ENCODE measurements at places on chromosomes 1 and 21.

DNA sequence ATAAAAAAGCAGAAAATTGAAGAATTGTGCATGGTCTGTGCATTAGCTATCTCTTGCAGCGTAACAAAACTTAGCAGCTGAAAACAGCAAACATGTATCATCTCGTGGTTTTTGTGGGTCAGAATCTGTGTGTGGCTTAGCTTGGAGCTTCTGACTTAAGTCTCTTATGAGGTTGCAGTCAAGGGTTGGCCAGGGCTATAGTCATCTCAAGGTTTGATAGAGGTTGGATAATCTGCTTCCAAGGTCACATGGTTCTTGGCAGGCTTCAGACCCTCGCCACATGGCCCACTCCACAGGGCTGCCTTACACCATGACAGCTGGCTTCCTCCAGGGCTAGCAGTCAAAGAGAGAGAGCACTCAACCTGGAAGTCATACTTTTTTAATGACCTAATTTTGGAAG lies 35.9 kb downstream of the CNST start:
- DNase-seq: no peak

DNA sequence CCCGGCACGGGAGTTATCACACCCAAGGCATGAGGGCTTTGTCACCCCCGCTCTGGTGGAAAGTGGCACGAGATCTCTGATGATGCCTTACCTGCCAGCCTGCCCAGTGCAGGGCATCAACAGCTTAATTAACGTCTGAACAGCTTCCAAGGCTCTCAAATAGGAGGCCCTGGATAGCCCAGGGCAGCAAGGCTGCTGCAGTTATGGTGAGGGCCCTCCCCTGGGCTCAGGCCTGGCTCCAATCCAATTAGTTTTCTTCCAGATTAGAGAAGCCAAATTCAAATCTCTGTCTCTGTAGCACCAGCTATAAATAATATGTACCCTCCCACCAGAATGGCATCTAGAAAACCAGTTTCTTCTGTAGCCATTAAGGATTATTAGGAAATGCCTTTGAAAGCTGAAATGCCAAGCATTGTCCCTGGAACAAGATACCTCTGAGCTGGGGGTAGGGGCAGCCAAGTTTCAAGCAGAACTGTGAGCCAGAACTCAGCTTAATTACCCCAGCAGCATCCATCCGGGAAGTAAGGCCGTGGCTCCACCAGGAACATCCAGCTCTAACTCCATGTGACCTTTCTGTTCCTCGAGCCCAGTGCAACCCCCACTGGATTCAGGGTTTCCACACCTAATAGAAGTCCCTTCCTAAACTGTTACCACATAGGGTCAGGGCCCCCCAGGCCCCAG lies 12.5 kb downstream of the QSOX1 start:
- DNase-seq: no peak

- no peak for DNase-seq
Observed at GRCh38 chr1:100265562-100265930, 470 bp upstream of the RTCA start.

DNA sequence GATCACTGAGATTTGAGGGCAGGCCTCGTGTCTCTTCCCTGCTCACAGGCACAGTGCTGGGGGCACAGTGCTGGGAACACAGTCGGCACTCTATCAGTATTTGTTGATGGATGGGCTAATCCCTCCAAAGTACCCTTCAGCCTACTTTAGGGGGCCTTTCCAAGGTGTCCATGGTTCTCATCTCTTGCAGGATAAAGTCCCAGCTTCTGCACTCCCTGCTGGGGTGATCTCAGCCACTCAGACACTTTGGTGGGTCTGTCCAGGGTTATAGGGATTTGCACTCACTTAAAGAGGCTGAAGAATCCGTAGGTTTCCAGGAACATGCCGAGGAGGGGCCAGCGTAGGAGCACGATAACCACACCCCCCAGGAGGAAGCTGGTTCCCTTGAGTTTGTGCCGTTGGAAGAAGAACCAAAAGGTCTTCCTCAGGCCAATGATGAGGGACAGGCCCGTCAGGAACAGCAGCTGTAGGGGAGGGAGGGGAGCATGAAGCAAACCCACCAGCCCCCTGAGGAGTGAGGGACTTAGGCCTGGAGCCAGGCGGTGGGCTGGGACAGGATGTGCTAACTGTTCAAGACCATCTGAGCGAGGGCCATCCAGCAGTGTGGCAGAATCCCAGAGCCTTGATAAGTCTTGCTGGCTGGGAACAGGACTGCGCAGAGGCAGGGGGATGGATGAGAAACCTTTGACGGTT lies 5.2 kb upstream of the KISS1 start:
- DNase-seq: no peak

DNA sequence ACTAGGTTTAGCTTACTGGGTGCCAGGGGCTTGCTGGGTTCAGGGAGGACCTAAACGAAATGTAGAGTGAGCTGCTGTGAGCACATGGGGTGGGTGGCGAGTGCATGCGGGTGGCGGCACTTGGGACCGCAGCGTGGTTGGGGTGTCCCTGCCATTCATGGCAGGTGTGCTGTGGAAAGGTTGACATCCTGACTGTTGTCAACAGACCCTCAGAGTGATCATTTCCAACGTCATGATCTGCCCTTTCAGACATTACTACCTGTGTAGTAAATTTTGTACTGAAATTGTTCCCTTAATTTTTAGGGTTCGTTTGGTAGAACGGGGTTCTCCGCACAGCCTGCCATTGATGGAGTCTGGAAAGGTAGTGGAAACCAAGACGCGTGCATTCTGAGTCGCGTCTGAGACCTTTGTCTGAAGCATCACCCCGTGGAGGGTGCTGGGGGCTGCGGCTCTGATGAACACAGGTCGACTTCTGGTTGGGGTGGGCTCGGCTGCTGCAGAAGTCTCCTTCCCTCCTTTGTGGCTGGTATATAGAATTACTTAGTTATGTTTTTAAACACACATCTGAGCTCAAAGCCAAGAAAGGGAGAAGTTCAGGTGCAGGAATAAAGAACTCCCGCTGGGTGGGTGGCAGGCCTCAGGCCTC lies 43.3 kb downstream of the S100B start:
- DNase-seq: no peak

- DNase-seq: peak; percentile 30
Observed at GRCh38 chr1:55580845-55581332, 365.7 kb upstream of the USP24 start.

GRCh38 chr1:221824025-221824424 lies 82.1 kb upstream of the DUSP10 start:
- no peak for DNase-seq

DNA sequence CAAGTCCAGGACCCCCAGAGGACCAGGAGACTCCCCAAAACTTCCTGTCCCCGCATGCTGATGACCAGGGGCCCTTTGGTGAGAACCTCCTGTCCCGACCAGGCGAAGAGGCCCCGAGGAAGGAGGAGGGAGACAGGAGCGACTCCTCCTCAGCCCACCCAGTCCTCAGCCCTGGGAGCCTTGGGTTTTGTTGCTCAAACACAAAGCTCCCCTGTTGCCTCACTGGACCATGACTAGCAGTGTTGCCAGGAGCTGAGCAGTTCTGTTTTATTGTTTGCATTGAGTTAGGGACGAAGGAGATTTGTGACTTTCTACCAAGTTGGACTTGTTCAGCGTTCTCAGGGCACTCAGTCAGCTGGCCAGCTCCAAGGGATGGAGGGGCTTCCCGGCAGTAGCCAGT lies 10.0 kb downstream of the UMODL1 start:
- DNase-seq: no peak

DNA sequence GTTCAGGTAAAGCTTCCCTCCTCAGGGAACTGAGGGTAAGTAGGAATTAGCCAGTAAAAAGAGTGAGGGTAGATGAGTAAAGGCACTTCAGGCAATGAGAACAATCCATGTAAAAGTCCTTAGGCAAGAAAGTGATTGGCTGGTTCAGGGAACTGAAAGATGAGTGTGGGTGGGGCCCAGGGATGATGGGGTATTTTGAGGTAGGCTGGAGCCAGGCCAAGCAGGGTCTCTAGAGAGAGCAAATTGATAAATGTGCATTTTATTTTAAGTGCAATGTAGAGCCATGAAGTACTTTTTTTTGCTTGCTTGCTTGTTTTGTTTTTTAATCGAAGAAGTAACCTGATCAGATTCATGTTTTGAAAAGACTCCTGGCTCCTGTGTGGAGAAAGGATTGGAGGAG lies 26.5 kb downstream of the OSBPL9 start:
- no peak for DNase-seq

- no peak for DNase-seq
Observed at GRCh38 chr1:30837653-30838052, 70.9 kb downstream of the SDC3 start.

DNA sequence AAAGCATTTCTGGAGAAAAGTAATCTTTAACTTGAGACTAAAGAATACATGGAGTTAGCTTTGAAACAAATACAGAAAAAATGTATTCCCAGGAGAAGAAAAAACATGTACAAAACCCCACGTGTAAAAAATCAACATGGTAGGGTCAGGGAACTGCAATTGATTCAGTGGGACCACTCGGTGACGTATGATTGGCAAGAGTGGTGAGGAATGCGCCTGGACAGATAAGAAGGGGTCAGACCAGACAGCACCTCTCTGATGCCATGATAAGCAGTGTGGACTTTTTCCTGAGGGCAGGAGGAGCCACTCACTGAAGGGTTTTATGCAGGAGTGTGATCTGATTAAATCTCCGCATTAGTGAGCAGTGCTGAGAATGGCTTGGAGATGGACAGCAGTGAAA lies 142.5 kb downstream of the DAB1 start:
- DNase-seq: no peak

DNA sequence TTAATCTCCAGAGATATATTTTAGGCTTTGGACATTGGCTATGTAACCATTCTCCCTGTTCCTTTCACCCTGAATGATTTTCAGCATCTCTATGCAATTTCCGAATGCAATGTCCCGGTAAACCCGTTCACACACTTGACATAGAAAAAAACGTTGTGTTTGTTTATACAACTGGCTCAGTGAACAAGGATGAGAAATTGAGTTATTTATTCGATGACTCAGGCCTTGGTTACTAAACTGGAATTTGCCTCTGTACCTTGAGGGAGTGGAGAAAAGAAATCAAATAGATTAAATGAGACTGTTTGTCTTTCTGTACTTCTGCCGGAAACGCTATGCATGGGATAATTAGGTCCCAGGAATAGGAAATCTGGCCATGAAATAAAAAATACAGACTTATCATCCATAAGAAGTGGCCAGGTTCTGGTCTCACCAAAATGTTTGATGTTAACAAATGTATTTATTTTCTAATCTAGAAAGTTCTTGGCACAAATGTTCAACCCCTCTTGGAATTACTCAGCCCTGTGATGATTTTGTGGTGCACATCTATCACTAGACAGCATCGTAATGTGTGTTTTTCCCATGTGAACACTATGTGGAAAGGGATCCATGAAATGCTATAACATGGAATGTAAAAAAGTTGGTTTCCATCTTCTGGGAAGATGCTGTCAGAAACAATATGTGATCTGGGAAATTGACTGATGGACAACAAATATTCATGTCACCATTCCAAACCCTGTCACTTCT lies 253.9 kb downstream of the DUSP10 start:
- DNase-seq: no peak

DNA sequence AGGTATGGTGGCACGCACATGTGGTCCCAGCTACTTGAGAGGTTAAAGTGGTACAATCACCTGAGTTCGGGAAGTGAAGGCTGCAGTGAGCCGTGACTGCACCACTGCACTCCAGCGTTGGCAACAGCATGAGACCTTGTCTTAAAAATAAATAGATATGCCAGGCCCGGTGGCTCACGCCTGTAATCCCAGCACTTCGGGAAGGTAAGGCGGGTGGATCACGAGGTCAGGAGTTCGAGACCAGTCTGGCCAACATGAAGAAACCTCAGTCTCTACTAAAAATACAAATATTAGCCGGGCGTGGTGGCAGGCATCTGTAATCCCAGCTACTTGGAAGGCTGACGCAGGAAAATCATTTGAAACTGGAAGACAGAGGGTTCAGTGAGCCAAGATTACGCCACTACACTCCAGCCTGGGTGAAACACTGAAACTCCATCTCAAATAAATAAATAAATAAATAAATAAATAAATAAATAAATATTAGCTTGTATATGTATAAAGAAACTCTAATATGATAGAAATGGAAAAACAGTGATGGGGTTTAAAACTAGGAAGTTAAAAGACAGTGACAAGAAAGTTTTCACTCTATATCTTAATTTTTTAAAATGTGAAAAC lies 18.8 kb downstream of the GATAD2B start:
- DNase-seq: no peak

All from T1000 (cell line).